Pons (tissue), 1 donor: ENCODE measurements at places on chromosomes 11 and 22.
A peak's percentile ranks its signal among the peaks of the same experiment; 100 is the strongest.

DNA sequence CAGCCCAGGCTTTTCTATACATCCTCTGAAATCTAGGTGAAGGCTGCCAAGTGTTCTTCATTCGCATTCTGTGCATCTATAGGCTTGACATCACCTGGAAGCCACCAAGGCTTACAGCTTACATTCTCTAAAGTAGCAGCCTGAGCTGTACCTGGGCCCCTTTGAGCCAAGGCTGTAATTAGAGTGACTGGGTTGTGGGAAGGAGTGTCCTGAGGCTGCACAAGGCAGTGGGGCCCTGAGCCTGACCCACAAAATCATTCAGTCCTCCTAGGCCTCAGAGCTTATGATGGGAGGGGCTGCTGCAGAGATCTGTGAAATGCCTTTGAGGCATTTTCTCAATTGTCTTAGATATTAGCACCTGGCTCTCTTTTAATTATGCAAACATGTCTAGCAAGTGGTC is 33.0 kb upstream of the RDX start:
- DNase-seq: no peak

DNA sequence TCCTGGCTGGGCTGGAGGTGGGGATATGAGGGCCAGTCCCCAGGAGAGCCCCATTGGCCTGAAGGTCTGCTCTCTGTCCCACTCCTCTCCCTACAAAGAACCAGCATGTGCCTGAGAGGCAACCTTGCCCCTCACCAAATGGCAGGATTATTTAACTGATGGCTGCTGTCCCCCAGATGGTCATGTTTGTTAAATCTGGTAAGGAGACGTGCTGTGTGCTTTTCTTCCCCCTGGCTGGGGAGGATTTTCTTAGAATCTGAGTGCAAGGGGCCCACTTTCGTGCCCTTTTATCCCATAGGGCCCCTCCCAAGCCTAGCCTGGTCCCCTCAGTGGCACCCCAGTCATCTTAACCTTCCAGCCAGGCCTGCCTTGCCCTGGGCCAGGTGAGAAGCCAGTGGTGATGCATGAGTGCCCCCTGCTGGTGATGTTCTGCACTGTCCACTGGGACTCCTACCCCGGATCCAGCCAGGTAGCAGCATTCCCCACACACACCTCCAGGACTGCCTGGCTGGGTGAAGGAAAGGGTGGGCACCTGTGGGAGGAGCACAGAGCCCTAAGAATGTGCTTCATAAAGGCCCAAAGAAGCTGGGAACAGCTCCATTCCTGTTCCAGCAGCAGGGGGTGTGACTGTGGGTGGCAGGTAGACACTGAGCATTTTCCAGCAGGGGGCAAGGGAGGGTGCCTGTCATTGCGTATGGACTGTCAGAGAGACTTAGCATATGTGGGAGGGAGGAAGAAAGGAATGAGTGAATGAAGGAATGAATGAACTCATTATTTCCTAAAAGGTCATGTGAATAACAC is 28.9 kb downstream of the MFNG start:
- peak; percentile 23 for DNase-seq

- no peak for DNase-seq
Observed at GRCh38 chr22:41917375-41917902, 2.6 kb upstream of the SHISA8 start.

- no peak for DNase-seq
Observed at GRCh38 chr11:30018495-30018894, 1.7 kb upstream of the KCNA4 start.

- DNase-seq: no peak
Observed at GRCh38 chr11:19084661-19085315, 24.3 kb upstream of the MRGPRX2 start.

DNA sequence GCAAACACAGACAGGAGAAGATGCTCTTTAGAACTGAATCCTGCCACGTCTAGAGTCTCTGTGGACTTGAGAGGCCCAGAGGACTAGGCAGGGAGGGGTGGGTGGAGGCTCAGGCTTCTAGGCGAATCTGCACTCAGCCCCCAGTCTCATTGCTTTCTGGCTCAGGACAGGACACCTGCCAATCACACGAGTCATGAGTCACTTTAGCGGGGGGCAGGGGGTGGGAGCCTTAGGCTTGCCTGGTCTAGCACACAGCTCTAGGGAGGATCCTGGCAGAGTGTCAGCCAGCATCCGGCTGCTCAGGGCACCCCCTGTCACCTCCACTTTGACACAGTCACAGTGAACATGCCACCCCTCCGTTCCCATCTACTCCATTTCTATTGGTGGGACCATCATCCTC is 167.7 kb downstream of the CEP164 start:
- DNase-seq: no peak
